Uterine smooth muscle cell (primary cell): ENCODE measurements at places on chromosomes 2 and 18. TPM values are rescaled to one million over a fixed set of nuclear protein-coding genes. Genes with fewer than 3 reads are reported as not detected.

RNF125 gene
- 0.50 and 0.89 TPM in 2 replicates for total RNA-seq

GREB1L gene
- 4.2 and 5.0 TPM in 2 replicates for total RNA-seq

ZNF396 gene
- total RNA-seq: 0.89 and 2.0 TPM in 2 replicates

GKN1 gene
- total RNA-seq: not detected in 2 replicates

ASAP2 gene
- 43.5 and 44.8 TPM in 2 replicates for total RNA-seq

RND3 gene
- 1,131 and 2,039 TPM in 2 replicates for total RNA-seq

SGPP2 gene
- not detected in 2 replicates for total RNA-seq

RPRM gene
- total RNA-seq: under 0.01 and 0.22 TPM in 2 replicates

KCNG3 gene
- total RNA-seq: under 0.01 TPM in 2 replicates

ANKRD30B gene
- total RNA-seq: 0.12 and 0.55 TPM in 2 replicates

UGT1A5 gene
- total RNA-seq: not detected in 2 replicates

C2orf68 gene
- 14.1 and 16.2 TPM in 2 replicates for total RNA-seq

CBLN2 gene
- total RNA-seq: 0.11 TPM in 1 of 2 replicates, not detected in the other

CHPF gene
- total RNA-seq: 187 and 327 TPM in 2 replicates

CDH2 gene
- 46.3 and 107 TPM in 2 replicates for total RNA-seq

FEV gene
- not detected in 2 replicates for total RNA-seq

C18orf54 gene
- 4.5 and 10.2 TPM in 2 replicates for total RNA-seq

ALPG gene
- not detected in 2 replicates for total RNA-seq

PSME4 gene
- 35.2 and 53.3 TPM in 2 replicates for total RNA-seq

EML6 gene
- 0.62 and 1.1 TPM in 2 replicates for total RNA-seq

EVA1A gene
- 35.9 and 46.4 TPM in 2 replicates for total RNA-seq

ATP6V1C2 gene
- under 0.01 TPM in 1 of 2 replicates, not detected in the other for total RNA-seq

LRATD1 gene
- 2.0 and 3.5 TPM in 2 replicates for total RNA-seq

AP1S3 gene
- 6.0 and 10.2 TPM in 2 replicates for total RNA-seq

WDCP gene
- total RNA-seq: 9.0 and 12.1 TPM in 2 replicates

SLC38A11 gene
- 0.22 and 1.5 TPM in 2 replicates for total RNA-seq

EFEMP1 gene
- 10.8 and 35.9 TPM in 2 replicates for total RNA-seq
